ENCODE measurements at places on chromosomes 1 and 21.

- DNase-seq: no peak
Observed at GRCh38 chr1:211267204-211267857, 8.2 kb downstream of the RCOR3 start.

DNA sequence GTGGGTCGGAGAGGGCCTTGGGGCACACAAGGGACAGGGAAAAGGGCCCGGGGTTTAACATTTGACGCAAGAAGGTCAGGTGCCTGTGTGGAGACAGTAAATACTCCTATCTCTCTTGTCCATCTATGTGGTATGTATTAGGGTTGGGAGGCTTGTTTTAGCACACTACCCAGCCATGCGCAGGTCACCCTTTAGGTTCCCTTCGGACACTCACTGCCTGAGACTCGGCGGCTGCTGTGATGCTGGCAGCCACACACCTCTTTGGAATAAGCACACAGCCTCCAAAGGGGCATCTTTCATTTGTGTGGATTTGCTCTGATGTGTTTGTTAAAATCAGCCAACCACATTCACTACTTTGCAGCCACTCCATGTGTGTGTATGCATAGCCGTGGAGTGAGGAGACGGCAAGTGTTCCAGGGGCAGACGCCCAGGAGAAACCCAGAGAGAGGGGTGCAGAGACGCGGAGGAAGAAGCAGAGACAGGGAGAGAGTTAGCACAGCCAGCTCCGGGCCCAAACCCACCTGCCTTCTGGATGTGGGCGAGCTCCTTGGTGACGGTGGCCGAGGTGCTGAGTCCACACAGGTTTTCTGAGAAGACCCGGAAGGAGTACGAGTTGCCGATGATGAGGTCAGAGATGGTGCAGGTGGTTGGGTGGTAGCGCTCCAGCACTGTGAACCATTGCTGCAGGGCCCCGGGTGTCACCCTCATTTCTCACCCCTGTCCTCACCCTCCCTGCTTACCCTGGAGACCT, 5.7 kb downstream of the MYBPH start:
- no peak for DNase-seq

GRCh38 chr1:183096894-183097293, 73.7 kb downstream of the LAMC1 start:
- DNase-seq: no peak

DNA sequence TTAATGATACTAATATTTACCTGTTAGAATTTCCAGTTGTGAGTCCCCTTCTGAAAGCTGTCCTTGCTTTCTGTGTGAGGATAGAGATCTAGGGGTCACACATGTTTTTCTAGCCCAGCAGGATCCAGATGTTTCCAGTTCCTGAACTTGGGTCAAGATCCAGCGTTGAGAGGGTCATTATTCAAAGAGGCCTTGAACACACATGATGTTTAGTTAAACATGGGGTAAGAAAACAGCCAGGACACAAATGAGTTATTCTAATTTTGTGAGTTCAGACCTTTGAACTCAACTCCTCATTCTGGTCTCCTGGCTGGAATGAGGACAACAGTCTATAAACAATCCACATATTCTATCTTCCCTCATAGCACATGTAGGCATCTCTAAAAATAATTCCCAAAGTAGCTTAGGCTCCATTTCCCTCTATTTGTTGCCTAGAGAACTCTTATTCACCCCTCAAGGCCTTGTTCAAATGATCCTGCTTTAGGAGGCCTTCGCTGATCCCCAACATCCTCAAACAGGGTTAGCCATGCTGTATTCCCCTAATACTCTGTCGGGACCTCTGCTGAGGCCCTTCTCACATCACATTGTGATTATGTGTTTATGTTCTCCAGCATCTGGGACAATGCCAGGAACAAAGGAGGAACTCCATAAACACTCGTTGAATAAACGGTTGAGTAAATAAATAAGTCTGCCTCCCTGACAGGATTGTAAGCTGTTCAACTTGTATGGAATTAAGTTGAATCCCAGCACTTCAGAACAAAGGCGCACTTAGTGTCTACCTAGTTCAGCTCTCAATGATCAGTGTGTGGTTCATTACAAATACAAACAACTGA, 15.0 kb upstream of the KCNN3 start:
- DNase-seq: no peak

DNA sequence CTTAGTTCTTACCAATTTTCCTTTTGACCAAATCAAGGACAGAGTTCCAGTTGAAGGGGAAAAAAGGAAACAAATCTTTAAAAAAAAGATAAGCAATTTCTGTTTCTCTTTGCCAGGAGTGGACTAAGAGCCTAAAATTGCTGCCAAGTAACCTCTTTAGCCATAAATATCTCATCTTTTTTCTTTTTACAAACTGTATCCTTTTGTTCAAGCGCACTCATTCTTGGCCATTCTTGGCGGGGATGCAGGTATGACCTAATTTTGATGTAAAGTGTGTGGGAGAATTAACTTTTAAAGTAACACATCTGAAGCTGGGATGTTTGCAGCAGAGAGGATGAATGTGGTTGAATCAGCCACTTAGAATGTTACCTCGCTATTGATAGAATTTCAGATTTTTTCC, 13.4 kb upstream of the KIF1B start:
- DNase-seq: no peak

GRCh38 chr1:27966402-27967105, 6.8 kb downstream of the XKR8 start:
- no peak for DNase-seq

DNA sequence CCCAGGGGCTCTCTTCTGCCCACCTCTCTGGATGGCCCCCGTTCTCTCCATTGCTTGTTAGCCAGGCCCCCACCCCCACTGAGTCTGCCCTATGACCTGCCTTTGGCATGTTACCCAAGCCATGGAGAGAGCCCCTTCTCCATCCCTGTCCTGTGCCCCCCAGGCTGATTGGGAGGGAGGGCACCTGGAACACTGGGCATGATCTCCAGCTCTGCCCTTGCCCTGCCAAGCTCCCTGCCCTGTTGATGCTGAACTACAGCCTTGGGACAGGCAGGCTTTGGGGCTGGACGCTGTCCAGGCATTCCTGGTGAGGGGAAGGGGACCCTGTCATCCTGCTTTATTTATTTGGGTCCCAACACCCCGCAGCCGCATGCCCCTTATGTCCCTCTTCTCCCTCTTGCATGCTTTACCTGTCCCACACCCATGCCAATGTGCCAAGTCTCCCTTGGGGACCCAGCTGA, 10.7 kb downstream of the TRIM46 start:
- no peak for DNase-seq

GRCh38 chr1:231508497-231508896, 20.0 kb upstream of the TSNAX start:
- DNase-seq: no peak

- DNase-seq: no peak
Observed at GRCh38 chr21:33708874-33709273, 66.6 kb downstream of the ITSN1 start.

Measured in activated CD8-positive, alpha-beta memory T cell treated with anti-CD3 and anti-CD28 coated beads for 24 hours (primary cell).